ENCODE measurements at places on chromosomes 3 and 15.

GRCh38 chr3:196537319-196537984 is 22.3 kb upstream of the SMCO1 start:
- DNase-seq, result no peak

- no peak for DNase-seq
These were observed 600.5 kb downstream of the PYDC2 start for GRCh38 chr3:192061426-192061825.

GRCh38 chr3:153442386-153442785 is 280.4 kb downstream of the RAP2B start:
- no peak for DNase-seq

DNA sequence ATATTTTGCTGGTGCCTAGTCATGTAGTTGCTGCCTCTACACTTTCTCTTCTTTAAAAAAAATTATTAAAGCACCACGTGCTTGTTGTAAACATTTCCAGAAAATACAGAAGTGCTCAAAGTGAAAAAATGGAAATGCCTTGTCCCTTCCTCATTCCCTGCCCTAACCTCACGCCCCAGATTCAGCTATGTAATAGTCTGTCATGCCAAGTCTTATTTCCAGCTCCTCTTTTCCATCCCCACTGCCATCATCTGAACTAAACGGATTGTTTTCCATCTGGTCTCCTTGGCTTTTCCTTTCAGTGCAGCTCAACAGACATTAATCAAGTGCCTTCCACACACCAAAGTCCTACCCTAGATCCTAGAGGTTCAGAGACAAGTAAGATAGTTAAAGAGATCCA is 15.5 kb downstream of the ZNF774 start:
- no peak for DNase-seq

GRCh38 chr3:151946606-151947005 is 73.2 kb downstream of the SUCNR1 start:
- no peak for DNase-seq

DNA sequence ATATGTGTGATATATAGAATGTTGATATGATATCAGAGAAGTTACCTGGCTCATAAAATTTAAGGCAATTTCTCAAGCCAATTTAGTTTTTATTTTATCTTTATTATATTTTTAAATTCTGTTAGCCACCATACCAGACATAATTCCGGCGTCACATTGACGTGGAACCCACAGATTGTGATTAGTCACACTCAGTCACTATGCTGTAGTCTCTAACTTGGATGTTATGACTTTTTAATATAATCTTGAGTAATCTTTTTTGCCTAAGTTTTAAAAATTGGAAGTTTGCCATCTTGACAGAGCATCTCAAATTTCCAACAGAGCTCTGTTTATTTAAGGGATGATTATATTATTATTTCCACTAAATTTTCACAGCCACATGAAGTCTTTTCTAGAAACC is 9.7 kb upstream of the DCLK3 start:
- DNase-seq, result no peak

DNA sequence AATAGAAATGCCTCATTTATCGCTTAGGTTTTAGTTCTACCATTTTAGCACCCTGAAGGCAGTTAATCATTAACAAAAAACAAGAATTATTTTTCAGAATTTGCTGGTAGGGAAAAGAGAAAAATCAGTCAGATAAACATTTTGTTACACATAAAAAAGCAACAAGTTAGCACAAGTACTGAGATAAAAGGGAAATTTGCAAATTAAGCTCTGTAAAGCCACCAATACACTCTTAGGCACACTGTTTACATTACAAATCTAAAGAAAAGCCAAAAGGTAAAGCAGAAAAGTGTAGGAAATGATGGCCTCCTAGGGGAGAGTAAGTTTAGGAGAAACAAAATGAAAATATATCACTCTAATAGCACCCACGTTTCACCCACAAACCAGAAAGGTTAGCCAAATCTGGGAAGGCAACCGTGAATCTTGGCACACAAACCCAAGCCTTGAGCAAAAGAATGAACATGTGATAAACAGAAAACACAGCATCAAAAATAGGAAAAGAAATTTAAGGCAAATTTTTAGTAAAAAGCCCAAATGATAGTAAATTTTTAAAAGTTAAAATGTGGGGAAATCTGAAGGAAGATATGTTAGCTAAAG is 1.6 kb upstream of the SATB1 start:
- no peak for DNase-seq

DNA sequence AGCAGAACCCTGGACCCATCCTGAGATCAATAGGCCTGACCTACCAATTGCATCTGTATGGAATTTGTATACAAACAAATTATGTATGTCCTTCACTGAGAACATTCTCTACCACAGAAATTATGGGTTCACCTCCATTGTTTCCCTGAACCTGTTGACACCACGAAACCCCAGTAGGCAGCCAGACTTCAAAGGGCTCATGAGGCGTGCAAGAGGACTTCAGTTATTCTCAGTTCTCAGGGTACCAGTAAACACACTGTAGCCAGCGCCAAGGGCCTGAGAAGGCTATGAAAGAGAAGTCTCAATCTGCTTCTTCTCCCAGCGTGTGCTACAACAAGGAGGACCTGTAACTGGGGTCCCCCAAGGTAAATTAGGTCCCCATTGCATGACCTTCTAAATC is 254.9 kb upstream of the GOLGA6L4 start:
- no peak for DNase-seq

DNA sequence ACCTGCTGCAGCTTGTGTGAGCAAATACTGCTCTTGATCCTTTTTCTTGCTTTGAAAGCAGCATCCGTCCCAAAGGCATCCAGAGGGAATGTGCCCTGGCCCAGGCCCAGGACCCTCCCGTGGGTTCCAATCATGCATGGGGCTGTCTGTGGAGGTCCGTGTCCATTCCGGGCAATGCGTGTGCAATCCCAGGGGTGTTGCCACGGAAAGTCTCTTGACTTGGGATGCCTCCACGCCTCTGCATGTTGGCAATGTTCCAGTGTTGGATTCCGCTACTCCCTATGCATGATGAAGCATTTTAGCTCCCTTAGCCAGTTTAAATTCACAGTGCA is 105.7 kb downstream of the SNRPN start:
- no peak for DNase-seq

GRCh38 chr3:9021271-9022009 is 58.2 kb upstream of the RAD18 start:
- no peak for DNase-seq

GRCh38 chr3:120125992-120126391 is 31.7 kb upstream of the GSK3B start:
- DNase-seq, result no peak

DNA sequence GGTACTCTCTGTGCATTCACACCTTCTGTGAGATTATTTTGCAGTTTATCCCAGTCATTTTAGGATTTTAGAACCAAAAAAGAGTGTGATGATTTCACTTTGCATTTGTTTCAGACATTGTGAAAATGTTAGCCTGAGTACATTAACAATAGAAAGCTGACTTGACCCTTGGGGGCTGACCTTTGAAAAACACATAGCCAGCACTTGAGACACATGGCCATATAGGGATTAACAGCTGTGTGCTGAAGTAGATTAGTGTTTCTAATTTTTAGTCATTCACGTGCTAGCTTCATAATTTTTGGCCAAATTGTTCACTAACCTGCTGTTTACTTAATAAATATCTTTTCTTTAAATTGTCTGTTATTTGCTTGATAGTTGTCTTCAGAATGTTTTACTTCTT is 3.5 kb downstream of the FEM1B start:
- no peak for DNase-seq

DNA sequence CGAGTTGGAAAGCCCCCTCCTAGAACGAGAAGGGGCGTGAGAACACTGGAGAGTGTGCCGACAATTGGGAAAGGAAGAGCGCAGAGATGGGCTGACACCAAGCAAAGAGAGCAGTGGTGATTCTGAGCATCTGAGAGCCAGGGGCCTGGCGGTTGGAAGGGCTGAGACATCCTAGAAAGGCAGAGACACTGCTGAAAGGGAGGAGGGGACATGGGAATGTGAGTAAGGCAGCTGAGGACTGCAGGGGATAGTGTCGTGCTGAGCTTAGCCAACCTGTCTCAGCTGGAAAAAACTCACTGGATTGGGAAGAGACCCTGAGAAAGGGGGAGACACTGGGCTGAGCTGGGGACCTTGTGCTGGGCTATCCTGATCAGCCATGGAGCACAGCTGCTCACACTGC is 58.1 kb upstream of the SLC6A6 start:
- DNase-seq, result no peak

GRCh38 chr15:81809543-81809942 is 236.3 kb downstream of the MEX3B start:
- no peak for DNase-seq

DNA sequence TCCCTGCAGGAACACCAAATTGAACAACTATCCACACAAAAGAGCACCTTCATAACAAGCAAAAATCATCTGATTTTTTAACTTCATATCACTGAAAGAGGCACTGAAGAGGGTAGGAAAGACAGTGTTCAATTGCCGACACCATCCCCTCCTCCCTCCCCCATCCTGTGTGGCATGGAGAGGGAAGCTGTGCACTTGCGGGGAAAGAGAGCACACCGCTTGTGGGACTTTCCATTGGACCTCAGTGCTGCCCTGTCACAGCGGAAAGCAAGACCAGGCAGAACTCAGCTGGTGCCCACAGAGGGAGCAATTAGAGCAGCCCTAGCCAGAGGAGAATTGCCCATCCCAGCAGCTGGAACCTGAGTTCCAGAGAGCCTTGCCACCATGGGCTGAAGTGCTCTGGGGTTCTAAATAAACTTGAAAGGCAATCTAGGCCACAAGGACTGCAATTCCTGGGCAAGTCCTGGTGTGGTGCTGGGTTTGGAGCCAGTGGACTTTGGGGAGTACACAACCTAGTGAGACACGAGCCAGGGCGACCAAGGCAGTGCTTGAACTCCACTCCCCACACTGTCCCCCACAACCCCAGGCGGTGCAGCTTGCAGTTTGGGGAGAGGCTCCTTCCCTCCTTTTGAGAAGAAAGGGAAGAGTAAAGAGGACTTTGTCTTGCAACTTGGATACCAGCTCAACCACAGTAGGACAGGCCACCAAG is 27.0 kb downstream of the PEAK1 start:
- DNase-seq, result no peak

- no peak for DNase-seq
These were observed 23.0 kb upstream of the RETNLB start for GRCh38 chr3:108780235-108780634.

DNA sequence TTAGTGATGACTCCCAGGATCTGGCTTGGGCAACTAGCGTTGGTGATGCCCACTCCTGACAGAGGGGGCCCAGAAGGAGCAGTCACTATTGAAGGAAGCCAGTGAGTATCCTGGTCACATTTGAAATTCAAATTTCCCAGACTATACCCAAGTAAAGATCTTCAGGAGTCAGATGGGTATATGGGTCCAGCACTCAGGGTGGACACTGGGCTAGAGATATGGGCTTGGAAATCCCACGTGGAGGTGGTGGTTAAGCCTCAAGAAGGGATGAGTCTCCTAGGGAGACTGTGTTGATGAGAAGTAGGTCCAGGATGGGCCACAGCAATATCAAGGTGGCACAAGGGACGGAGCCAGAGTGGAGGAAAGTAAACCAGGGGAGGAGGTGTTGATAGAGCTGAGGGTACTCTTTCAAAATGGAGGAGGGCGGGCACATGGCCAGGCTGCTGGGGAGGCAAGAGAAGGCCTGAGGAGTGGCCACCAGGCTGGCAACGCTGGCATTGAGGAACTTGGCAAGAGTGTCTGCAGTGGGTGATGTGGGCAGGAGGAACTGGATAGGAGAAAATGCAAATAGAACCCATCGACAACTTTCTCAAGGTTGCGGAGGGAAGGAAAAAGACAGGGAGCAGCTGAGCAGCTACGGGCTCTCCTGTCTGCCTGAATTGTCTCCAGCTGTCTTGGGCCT is 3.7 kb upstream of the SLCO2A1 start:
- no peak for DNase-seq

DNA sequence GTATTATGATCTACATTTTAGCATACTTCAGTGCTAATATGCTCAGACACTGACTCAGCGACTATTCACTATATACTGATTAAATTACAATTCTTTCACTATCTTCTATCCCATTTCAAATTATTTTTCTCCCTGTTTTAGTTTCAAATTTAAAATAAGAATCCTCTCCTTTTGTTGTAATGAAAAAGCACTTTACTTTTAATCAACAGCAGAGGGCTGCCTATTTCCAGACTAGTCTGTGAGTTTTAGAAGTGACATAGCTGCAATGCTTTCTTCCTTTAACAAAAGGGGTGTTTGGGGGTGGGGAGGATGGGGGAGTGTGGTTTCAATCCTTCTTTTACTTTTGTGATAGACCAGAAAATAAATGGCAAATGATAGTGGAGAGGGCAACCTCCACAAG is 2.4 kb downstream of the NEDD4 start:
- DNase-seq, result no peak

GRCh38 chr3:126216416-126216815 is 36.0 kb upstream of the ALDH1L1 start:
- DNase-seq, result no peak

DNA sequence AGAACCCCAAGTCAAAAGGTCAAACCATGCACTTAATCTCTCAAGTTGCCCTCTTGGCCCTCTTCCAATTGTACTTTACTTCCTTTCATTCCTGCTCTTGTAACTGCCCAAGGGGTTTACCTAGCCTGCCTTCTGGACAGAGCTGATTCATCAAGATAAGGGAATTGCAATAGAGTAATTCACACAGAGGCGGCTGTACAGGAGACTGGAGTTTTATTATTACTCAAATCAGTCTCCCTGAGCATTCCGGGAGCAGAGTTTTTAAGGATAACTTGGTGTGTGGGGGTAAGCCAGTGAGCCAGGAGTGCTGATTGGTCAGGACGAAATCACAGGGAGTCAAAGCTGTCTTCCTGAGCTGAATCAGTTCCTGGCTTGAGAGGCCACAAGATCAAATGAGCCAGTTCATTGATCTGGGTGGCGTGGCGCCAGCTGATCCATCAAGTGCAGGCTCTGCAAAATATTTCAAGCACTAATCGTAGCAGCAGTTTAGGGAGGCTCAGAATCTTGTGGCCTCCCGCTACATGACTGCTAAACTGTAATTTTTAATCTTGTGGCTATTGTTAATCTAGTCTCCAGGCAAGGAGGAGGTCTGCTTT is 590.0 kb downstream of the EPHA3 start:
- no peak for DNase-seq

DNA sequence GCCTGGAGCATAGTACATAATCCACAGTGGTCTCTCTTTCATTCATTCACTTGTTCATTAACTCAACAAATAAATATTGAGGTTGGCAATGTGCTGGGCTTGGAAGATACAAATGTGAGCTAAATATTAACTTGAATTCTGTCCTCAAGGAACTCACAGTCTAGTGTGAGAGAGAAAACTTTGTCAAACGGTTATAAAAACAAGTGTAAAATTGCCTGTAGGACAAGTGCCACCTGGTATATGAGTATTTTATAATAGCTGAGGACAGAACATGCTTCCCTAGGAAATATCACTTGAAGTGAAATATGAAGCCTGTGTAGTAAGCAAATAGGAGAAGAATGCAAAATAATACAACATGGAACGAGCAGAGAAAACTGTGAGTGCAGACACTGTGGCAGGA is 173.1 kb upstream of the CMC1 start:
- no peak for DNase-seq

DNA sequence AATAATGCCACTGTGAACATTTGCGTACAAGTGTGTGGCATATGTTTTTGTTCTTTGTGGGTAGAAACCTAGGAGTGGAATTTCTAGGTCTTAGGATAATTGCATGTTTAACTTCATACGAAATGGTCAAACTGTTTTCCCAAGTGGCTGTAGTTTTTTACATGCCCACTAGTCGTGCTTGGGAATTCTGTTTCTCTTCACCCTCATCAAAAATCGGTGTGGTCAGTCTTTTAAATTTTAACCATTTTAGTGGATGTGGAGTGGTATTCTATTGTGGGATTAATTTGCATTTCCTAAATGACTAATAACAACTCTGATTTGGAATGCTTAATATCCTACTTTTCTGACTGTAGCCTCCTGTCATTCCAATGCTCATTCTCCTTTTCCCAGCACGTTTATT is 27.6 kb downstream of the ZFAND6 start:
- DNase-seq, result no peak

GRCh38 chr3:38542401-38543298 is 46.5 kb downstream of the EXOG start:
- no peak for DNase-seq

Data from esophagus squamous epithelium (tissue), 5 donors.